ENCODE measurements at places on chromosomes 16 and 17.

- DNase-seq: no peak
Observed at GRCh38 chr16:25916037-25916436, 224.3 kb downstream of the HS3ST4 start.

GRCh38 chr16:77739559-77739892 is 17.2 kb downstream of the NUDT7 start:
- DNase-seq: no peak

- DNase-seq: no peak
Observed at GRCh38 chr17:57166803-57167202, 81.8 kb downstream of the AKAP1 start.

DNA sequence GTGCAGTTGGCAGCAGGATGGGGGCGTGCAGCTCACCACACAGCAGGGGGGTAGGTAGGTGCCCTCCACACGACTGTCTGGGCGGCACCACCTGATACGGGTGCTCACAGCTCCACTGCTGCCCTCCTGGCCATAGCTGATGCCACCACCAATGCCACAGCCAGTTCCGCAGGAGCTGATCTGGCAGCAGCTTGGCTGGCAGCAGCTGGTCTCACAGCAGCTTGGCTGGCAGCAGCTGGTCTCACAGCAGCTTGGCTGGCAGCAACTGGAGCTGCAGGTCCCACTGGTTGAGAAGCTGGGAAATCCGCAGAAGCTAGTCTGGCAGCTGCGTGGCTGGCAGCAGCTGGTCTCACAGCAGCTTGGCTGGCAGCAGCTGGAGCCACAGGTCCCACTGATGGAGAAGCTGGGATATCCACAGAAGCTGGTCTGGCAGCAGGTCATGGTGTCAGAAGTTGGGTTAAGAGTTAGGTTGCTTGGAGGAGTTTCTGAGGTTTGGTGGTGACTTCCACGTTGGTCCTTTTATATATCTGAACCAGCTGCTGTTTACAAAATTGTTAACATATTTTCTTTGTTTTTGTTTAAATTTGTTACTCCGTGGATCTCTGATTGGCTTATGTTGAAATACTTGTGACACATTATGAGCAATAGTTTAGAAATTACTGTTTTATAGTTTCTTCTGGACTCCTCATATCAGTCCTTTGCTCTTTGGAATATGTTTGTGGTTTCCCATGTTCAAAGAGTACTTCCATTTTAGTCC is at the start of gene KRTAP1-5:
TSS of gene KRTAP1-5 (minus strand) at position 494 of the 757 bp plus-strand sequence. CDS start at position 441, 53 bp downstream.
- DNase-seq: no peak

GRCh38 chr17:47267354-47267828 is 13.8 kb downstream of the ITGB3 start:
- DNase-seq: no peak

DNA sequence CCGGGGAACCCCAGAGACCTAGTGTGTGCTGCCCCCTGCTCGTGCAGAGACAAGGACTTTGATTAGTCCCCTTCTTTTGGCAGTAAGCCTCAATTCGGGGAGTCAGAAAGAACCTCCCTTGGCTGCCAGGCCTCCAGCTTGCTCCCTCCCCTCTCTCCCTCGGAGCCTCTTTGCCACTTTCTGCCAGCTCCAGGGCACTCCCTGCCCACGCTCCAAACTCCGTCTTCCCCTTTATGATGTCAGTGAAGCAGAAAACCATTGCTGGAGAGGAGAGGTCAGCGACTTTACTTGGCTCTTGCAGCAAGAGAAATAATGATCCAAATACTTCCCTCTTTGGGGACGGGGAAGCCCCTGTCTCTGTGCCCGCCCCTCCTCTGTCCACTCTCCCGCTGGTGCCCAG is 28.1 kb downstream of the TTYH2 start:
- no peak for DNase-seq

- no peak for DNase-seq
Observed at GRCh38 chr17:34862384-34862783, 98.9 kb downstream of the CCT6B start.

- no peak for DNase-seq
Observed at GRCh38 chr16:23594186-23594585, 1.9 kb downstream of the NDUFAB1 start.

DNA sequence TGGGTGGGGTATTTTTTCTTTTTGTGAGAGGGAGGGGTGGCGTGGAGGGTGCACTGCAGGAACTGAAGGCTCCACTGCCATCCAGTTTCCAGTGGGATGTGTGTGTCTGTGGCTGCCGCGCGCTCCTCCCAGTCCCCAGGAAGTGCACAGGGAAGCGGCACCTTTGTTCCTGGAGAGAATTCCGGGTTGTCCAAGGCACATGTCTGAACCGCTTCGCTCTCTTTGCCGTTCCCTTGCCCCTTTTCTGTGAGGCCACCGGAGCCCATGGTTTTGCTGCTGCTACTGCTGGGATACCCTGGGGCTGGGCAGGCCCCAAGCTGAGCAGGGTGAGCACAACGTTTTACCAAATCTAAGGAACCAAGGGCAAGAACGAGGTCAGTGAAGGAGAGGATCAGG is 19.5 kb downstream of the ACSF3 start:
- no peak for DNase-seq

GRCh38 chr17:44097110-44097958 is 26.1 kb downstream of the HDAC5 start:
- DNase-seq: no peak

- no peak for DNase-seq
Observed at GRCh38 chr16:3575491-3575890, 1.7 kb downstream of the NLRC3 start.

- DNase-seq: no peak
Observed at GRCh38 chr17:77208217-77208808, 67.5 kb downstream of the SEC14L1 start.

- no peak for DNase-seq
Observed at GRCh38 chr16:72848759-72849664, 198.9 kb downstream of the ZFHX3 start.

DNA sequence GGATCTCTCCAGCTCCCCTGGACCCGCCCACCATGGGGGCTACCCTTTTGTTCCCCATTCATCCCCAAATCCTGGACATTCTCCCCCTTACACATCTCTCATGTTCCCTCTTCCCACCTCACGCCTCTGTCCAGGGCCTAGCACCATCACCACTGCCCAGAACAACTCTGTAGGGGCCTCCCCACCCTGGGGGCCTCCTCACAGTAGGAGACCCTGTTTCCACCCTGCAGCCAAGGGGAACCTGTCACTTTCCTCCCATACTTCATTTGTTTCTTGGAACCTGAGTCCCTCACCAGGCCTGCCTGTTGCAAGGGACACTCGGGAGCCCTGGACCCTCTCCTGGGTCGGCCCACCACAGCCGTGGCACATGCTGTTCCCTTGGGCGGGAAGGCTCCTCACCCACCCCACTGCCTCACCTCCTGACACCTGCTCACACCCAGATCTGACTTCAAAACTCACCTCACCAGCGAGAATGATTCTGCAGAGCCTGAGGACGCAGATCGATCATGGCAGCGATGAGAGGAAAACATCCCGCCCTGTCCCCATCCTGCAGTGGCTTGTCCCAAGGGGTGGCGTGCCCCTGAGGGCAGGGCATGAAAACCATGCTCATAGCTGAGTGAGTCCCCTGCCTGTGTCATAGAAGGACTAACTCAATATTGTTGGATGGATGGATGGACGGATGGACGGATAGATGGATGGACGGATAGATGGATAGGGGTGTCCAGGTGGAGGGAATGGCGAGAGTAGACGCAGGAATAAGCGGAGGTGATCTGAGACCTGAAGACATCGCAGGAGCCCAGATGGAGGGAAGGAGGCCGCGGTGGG is 6.8 kb upstream of the RASD1 start:
- no peak for DNase-seq

DNA sequence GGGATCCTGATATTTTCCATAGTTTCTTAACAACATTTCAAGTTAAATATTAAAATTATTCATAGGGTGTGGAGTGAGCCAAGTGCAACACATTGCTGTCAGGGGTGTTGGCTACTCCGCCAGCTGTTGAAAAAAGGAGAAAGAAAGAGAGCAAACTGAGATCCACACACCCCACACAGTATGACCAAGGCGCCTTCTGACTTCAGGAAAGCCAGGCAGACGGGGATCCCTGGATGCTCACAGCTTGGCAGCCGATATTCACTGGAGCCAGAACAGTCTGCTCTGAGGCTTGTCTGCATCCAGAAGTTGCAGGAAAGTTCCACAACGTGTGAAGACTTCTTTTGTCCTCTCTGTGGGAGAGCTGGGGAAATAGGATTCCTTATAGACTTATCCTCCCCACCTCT is 9.3 kb downstream of the CHD9NB start:
- no peak for DNase-seq

GRCh38 chr17:35312790-35313711 is 60.4 kb downstream of the SLFN11 start:
- DNase-seq: peak; percentile 34

DNA sequence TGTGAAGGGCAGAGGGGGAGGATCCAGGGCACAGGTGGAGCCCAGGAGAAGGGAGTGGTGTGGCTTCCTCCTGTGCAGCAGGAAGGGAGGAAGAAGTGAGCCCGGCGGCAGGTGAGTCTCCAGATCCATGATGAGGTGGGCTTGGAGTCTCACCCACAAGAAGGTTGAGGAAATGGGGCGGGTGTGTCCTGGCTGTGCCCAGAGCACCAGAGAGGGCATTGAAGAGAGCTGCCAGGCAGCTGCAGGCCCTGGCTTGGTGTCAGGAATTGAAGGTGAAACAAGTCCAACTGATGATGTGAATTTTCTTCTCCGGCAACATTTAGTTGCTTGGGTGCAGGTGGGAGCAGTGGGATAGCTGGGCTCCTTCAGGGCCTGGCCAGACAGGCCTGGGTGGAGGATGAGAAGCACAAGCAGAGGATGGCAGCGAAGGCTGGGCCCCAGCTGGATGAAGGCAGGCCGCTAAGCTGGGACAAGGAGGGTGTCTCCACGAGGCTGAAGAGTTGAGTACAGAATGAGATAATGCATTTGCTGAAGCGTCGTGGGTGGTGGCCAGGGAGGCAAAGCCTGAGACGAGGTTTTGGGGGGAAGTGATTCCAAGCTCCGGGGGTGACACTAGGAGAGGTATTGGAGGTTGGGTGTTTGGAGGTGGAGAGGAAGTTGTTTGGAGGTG is 18.3 kb downstream of the NT5M start:
- DNase-seq: no peak

GRCh38 chr17:37461668-37462067 is 28.0 kb upstream of the DUSP14 start:
- DNase-seq: no peak

DNA sequence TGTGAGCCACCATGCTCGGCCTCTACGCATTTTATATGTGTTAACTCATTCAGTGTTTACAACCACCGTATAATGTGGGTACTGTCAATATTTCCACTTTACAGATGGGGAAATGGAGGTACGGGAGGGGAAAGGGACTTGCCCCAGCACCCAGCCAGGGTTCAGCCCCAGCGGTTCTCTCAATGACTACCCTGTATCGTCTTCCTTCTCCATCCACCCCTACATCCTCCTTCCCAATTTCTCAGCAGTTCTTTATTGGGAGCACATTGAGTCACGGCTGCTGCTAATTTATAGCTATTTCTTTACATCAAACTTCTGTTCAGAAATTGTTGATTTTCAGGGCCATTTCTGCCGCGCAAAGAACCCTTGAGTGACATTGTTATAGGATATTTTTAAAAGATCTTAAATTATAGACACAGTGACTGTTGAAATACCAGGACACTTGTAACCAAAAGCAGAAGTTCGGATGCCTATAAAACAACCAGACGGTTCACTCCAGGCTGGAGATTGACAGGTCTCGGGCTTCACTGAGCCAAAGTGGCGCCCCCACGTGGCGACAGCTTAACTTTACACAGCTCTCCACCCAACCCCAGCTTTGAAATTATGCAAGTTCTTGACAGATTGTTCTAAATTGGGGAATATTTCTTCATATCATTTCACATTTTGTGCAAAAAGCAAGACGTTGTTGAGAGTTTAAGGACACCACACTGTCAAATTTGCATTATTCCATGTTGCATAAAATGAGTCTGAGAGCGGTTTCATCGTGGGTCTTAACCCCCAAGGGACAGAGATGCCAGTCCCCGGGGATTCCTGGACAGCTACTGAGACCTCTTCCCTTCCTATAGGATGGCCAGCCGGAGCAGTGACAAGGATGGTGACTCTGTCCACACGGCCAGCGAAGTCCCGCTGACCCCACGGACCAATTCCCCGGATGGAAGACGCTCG is 11.8 kb downstream of the SYT17 start:
- DNase-seq: no peak

GRCh38 chr17:74280093-74280513 is 6.1 kb downstream of the DNAI2 start:
- peak; percentile 49 for DNase-seq

- no peak for DNase-seq
Observed at GRCh38 chr17:20995873-20996723, 46.7 kb downstream of the USP22 start.

- no peak for DNase-seq
Observed at GRCh38 chr17:78913115-78913514, 10.1 kb upstream of the CEP295NL start.

Data from stimulated activated CD4-positive, alpha-beta T cell treated with anti-CD3 and anti-CD28 coated beads, Interleukin-4, amount 100 ng/mL, for 4 hours (primary cell).